ENCODE measurements at places on chromosomes 11 and 22. TPM values are rescaled to one million over a fixed set of nuclear protein-coding genes. Genes with fewer than 3 reads are reported as not detected.

Gene OR52H1
- 0.38 TPM for total RNA-seq

Gene OR2AG2
- total RNA-seq: 0.08 TPM

Gene POU2AF3
- not detected for total RNA-seq

Gene NFAM1
- total RNA-seq: not detected

Gene DEFB131B
- total RNA-seq: not detected

Gene CHADL
- 0.12 TPM for total RNA-seq

Gene OLFML1
- total RNA-seq: 0.15 TPM

Data from smooth muscle cell of the coronary artery (primary cell).